ENCODE measurements at places on chromosomes 12 and 14.

GRCh38 chr14:76844223-76844622, 18.0 kb downstream of the LRRC74A start:
- DNase-seq, result peak; percentile 70

- DNase-seq, result no peak
Measured at GRCh38 chr12:120249875-120250795, 15.4 kb downstream of the PXN start.

GRCh38 chr14:22190411-22191191, 398.4 kb downstream of the DAD1 start:
- DNase-seq, result no peak

DNA sequence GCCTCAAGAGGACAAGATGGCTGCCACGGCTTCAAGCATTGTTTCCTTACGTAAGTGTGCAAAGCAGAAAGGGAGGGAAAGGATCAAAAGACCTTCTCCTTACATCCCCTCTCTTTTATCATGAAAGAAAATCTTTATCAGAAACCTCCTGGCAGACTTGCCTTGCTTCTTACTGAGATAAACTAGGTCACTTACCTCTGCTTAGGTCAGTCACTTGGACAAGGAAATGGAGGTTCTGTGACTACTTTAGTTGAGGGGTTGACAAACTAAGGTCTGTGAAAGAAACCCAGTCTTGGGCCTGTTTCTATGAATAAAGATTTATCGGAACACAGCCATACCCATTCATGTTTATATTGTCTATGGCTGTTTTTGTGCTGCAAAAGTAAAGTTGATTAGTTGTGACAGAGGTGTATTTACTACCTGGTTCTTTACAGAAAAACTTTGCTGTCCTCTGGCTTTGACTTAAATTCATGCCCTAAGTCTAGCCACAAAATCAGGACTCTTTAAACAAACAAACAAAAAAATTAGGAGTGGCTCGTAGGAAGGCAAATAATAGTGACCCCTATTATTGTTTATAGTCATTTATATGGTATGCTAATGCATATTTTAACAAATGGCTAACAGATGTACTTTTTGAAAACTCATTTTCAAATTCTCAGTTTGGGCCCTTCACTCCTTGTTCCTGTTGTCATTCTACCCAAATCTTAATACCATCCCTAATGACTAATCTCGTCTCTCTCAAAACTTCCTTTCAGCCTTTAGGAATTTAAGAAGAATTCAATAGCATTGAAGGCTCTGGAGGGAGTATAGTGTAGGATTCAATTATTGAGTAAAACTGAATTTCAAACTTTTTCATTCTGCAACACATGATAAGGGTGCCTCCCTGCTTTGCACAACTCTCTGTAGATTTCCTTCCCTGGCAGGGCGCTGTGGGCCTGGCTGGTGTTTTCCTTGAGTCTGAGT, 42.0 kb upstream of the ATP2B1 start:
- no peak for DNase-seq

GRCh38 chr12:7608184-7608911, 57.4 kb downstream of the APOBEC1 start:
- no peak for DNase-seq

DNA sequence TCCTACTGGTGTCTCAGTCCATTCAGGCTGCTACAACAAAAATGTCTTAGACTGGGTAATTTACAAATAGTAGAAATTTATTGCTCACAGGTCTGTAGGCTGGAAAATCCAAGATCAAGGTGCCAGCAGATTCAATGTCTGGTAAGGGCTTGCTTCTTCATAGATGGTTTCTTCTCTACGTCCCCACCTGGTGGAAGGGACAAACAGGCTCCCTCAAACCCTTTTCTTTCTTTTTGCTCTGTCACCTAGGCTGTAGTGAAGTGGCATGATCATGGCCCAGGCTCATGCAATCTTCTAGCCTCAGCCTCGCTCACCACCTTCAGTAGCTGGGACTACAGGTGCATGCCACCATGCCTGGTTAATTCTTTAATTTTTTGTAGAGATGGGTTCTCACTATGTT, 106.8 kb upstream of the RPH3A start:
- DNase-seq, result no peak

DNA sequence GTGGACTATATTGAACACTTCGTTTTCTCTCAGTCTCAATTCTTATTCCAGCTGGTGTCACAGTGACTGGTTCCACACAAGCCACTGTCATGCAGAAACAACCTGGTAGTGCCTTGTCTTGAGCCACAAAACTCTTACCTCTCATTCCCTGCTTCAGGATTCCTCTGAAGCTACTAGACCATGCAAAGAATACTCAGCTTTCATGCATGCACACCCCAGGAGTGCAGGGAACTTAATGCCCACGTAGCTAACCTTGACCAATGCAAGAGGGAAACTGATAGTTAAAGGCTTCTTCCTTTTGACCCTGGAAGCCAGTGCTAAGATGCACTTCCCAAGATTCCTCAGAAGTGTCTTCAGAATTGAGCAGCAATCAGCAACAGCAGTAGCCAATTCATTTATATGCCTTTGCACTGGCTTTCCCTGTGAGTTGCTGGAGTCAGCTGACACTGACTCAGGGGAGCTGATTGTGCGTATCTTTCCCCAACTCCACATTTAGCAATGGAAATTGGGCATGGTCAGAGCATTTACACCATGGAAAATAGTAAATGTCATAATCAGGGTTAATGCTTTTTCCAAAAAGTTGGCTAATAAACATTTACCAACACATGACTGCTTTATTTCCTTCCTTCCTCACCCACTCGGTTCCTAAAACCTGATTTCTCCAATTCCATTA, 113.6 kb upstream of the SLC35F4 start:
- DNase-seq, result no peak

DNA sequence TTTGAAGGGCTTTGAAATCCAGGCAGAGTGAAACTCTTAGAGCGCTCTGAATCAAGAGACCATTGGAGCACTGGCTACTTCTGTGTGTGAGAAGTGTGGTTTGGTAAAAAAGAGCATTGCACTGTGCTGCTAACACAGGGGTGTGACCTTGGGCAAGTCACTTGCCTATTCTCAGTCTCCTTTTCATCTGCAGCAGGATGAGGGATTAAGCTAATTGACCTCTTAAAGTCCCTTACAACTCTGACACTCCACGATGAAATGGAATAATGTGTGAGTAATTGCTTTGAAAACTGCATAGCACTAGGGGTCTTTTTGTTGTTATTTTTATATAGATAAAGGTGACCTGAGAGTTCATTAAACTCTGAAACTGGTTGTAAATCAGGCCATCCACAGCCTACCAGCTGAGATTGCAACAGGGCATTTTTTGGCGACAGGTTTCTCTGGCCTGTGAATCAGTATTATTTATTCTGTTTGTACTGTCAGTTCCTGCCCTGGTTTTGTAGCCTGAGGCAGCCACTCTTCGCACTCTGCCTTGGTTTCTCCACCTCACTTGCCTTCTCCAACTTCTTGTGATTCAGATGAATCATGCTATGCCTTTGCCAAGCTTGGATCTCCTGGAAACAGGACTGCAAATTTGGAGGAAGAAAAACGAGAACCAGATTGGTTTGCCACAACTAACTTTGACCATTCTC, 159.9 kb upstream of the PARP11 start:
- no peak for DNase-seq

DNA sequence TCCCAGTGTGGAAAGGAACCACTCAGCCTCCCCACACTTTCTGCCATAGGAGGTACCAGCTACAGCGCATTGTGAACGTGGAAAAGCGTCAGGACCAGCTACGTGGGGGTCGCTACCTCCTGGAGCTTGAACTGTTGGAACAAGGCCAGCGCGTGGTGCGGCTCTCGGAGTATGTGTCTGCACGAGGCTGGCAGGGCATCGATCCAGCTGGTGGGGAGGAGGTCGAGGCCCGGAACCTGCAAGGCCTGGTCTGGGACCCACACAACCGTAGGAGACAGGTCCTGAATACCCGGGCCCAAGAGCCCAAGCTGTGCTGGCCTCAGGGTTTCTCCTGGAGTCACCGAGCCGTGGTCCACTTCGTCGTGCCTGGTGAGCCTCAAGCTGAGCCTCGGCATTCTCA, 96.8 kb downstream of the B4GALNT3 start:
- no peak for DNase-seq

GRCh38 chr14:61132336-61132735, 148.8 kb downstream of the TMEM30B start:
- DNase-seq, result no peak

DNA sequence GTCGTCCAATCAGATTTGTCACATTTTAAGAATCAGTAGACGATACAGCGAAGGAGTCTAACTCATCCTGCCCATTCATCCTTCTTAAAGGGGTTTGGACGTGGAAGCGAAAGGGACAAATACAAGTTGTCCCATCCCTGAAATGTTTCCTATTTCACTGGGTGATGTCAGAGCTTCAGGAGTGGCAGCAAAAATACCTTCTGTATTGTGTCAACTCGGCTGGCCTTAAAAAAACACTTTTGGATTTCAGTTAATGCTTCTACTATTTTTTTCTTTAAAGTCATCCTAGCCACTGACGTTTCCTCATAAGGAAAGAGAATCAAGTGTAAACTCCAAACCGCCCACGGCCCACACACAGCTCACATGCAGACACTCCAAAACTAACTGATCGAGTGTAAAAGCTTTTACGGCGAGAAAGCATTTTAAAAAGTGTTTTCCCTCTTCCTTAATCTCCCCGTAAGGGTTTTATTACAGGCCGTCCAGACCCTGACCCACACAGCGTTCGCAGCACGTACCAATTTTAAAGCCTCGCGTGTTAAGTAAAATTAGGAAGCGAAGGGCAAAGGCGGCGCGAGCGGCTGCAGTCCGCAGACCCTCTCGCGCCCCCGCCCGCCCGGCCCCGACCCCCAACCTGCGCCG, 593 bp downstream of the CFL2 start:
- DNase-seq, result peak; percentile 84

- DNase-seq, result peak; percentile 3
Measured at GRCh38 chr14:79467835-79468234, 743.5 kb downstream of the DIO2 start.

DNA sequence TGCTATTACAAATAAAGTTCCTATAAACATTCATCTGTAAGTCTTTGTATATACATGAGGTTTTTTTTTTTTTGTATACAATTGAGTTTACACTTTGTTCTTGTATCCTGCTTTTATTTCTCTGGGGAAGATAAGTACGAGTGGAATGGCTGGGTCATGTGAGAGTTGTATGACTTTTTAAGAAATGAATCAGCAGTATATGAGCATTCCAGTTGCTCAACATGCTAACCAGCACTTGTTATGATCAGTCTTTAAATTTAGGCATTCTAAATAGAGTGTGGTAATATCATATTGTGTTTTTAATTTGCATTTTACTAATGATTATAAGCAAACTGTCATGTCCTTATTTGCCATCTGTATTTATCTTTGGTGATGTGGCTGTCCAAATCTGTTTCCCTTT, 44.7 kb upstream of the AMIGO2 start:
- DNase-seq, result peak; percentile 6

- no peak for DNase-seq
Measured at GRCh38 chr12:4607056-4607455, 41.8 kb downstream of the AKAP3 start.

- no peak for DNase-seq
Measured at GRCh38 chr12:80977346-80977745, 39.6 kb upstream of the LIN7A start.

DNA sequence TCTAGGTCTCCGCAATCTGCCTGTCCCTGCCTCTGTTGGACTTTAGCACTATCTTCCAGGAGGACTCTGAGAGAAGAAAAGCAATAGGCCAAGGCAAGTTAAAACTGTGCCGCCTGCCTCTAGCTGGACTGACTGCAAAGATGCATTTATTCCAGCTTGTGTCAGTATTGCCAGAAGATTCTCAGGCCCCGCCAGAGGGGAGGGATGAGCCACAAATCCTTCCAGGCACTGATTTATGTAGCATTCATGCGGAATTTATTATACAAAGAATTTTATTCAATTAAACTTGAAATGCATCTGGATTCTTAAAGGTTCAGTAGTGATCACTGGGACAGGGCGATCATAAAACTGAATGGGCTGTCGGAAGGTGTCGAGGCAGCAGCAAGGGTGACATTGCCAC, 19.8 kb downstream of the MMAB start:
- no peak for DNase-seq

DNA sequence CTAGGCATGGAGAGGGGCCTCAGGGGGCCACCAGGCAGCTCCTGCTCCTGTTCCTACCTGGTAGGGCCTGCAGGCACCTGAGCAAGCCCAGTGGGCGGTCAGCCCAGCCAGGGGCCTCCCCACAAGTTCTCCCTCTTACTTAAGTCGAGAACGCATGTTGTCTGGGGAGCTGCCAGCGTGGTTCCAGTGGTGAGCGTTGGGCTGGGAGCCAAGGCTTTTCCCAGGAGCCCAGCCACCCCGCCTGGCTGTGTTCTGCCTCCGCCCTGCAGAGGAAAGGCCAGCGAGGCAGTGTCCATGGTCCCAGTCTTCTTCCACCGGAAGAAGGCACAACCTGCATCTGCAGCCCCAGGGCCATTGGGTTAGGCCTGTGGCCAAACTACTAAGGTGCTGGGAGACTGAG, 1.4 kb downstream of the C14orf180 start:
- DNase-seq, result no peak

- DNase-seq, result no peak
Measured at GRCh38 chr12:121580959-121581685, at the start of gene KDM2B. Gene KDM2B (minus strand): TSS chr12:121581023. CDS start chr12:121580911, 112 bp downstream.

DNA sequence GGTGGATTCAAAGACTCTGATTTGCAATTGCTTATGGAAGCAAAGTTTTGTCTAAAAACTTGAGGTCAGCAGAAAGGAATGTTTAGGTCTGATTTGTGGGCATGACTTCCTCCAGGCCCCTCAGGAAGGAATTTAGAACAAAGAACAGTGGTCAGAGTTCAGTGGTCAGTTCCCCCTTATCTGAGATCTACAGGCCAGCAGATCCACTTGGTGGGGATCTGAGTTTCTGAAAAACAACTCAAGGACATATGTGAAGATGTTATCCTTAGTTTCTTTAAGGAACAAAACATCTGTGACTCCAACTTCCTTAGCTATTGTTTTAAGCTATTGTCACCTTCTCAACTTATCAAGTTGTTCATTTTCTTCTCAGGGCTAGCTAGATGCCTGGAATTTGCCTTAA, 28.0 kb upstream of the NAA30 start:
- DNase-seq, result no peak

DNA sequence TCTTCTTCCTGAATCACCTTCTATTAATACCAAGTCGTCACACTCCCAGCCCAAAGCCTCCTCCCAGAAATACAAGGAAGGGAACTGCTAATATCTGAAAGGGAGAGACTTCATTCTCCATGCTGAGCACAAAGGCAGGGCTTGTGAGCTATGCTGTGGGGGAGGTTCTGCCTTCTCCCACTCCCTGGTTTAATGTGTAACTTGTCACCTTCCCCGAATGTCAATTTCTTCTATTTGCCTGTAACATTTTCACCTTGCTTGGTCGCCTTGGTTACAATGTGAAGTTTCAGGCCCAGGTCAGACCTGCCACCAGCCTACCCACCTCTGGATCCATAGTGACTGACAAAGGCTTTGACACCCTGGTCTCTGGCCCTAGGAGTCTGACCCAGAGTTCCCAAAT, 82.0 kb upstream of the ESRRB start:
- DNase-seq, result no peak

DNA sequence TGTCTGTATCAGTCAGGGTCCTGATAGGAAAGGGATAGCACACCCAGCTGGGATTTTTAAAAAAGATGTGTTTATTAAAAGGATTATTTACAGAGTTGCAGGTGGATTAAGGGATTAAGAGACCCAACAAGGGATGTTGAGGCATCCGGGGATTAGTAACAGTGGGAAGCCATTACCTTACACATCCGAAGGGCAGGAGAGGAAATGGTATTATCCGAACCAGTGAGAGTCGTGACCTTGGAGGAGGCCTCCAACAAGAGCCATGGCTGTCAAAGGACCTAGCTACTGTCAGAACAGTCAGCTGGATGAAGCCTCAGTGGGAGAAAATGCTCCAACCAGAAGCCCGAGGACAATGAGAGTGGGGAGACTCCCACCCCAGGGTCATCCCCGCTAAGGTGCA, 146.3 kb upstream of the KRAS start:
- no peak for DNase-seq

All from RKO (cell line).